T-helper 2 cell (primary cell): ENCODE measurements at places on chromosomes 12 and 14.

DNA sequence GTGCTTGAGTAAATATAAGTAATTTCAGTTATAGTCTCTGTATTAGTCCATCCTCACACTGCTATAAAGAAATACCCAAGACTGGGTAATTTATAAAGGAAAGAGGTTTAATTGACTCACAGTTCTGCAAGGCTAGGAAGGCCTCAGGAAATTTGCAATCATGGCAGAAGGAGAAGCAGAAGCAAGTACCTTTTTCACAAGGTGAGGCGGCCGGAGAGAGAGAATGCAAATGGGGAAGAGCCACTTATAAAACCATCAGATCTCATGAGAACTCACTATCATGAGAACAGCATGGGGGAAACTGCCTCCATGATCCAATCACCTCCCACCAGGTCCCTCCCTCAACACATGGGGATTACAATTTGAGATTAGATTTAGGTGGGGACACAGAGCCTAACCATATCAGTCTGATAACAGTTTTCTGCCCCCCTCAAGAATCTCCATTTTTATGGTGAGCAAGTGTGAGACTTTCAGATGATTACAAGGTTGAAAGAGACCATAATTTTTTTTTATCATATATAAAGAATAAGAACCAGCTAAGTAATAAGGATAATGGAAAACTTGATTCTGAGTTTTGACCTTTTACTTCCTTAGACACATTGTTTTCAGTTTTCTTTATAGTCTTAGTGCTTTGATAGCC lies 35.6 kb downstream of the LEMD3 start:
- no peak for DNase-seq

DNA sequence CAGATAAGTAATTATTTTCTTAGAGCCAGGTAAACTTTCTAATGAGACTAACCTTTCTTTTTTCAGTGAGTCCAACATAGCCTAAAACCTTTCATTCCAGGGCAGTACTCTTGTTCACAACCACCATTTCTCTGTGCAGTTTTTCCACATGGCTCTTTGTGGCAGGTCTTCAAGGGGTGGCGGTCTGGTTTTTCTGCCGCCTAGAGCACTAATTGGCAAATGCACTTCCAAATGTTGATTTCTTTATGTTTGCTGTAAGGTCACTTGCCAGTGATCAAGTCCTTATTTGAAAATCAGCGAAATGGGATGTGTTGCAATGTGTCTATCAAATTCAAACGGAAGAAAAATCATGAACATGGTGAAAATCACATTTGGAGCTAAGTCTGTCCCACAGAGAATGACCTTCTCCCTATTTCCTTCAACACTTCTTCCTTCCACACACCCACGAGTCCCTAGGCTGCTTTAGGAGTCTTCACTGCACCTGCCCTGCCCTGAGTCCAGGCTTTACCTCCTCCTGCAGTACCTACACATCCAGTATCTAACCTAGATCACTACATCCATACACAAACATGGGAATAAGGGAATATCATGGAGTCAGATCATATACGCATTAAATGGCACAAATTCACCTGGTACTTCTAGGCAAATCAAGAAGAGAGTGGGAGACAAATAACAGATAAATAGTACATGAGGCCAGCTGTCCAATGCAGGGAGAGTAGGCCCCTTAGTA lies 1.9 kb downstream of the SRGAP1 start:
- no peak for DNase-seq

GRCh38 chr12:14417715-14418114 lies 52.2 kb downstream of the ATF7IP start:
- peak; percentile 56 for DNase-seq

GRCh38 chr14:74655599-74656395 lies 43.8 kb upstream of the LTBP2 start:
- no peak for DNase-seq

DNA sequence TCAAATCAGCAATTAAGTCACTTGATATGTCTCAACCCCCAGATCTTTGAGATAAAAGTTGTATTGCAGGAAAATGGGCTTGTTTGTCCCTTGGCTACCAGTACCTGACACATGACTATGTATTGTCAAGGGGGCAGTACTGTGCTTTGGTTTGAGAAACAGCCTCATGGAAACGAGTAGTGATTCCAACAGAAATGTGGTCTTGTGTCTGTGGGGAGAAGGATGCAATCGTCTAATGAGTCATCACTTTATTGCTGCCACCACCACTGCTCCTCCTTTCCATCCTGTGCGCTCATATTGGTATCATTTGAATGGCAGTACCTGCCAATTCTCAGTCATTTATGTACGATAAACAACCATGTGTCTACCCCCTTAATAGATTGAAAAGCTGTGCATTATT lies 72.8 kb upstream of the ARHGAP5 start:
- no peak for DNase-seq

DNA sequence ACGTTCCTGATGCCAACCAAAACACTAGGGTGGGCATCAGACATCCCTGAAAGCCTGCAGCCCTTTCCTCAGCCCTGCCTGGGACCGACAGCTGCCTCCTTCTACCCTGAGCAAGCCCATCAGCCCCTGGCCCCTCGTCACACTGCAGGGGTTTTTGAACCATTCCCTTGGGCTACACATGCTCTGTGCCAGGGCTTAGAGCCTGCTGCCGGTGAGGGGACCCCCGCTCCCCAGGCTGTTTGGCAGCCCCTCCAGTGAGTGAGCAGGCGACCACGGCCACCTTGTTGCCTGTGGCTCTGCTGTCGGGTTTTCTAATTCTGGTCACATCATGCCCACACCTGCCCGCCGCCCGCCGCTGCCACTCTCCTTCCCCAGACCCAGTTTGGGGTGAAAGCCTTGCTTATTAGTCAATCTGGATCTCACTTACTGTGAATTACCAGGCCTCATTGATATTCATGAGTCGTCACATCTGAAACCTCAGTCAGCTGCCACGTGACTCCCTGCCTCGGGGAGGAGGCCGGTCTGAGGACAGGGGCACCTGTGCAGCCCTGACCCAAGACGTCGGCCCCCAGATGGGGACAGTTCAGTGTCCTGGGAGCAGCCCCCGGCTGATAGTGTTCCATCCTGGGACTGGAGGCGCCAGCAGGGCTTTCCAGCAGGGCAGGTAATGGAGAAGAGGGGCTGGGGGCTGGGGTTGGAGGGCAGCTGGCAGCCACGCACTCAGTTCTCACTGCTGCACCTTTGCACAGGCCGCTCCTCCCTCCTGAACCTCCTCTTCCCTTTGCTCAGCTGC lies 163.0 kb downstream of the RBM19 start:
- DNase-seq = no peak

GRCh38 chr14:91331721-91332120 lies 85.9 kb downstream of the CCDC88C start:
- DNase-seq = no peak

GRCh38 chr12:27105746-27106536 lies 23.6 kb upstream of the C12orf71 start:
- DNase-seq = peak; percentile 89

GRCh38 chr12:68148261-68148951 lies 11.1 kb downstream of the IFNG start:
- no peak for DNase-seq

- DNase-seq = no peak
Measured at GRCh38 chr12:109541413-109541726, 31.9 kb downstream of the MMAB start.

DNA sequence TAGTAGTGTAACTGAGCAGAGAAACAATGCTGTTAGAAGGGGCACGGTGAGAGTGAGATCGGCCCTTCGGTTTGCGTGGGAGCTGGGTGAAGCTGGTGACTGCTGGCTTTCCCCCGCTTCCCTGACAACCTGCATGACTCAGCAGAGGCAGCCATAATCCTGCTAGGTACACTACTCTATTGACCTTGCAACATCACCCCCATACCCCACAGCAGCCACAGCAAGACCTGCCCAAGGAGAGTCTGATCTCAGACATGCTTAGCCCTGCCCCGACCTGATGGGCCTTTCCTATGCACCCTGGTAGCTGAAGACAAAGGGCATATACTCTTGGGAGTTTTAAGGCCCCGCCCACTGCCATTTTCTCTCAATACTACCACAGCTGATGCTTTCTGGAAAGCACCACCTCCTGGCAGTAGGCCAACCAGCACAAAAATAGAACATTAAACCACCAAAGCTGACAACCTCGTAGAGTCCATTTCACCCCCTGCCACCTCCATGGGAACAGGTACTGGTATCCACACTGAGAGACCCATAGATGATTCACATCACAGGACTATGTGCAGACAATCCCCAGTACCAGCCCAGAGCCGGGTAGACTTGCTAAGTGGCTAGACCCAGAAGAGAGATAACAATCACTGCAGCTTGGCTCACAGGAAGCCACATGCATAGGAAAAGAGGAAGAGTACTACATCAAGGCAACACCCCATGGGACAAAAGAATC lies 75.9 kb upstream of the RGS6 start:
- DNase-seq = no peak

GRCh38 chr12:34397591-34398365 lies 375.5 kb downstream of the ALG10 start:
- DNase-seq = no peak

- no peak for DNase-seq
Measured at GRCh38 chr12:71240946-71241345, 83.1 kb upstream of the TSPAN8 start.

DNA sequence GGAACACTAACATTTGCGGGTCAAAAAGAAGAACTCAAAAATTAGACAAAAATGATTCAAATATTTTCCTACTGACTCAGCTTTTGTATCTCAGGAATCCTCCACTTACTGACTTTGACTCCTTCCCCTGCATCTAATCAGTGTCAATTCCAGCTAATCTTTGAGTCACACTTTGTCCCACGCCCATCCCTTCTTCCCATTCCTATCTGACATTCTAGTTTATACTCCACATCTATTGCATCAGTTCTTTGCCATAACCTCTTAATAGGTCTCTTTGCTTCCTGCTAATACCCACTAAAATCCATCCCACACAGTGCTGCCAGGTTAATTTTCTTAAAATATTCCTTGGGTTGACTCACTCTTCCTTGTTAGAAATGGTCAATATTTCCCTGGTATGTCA lies 19.1 kb downstream of the BBS10 start:
- no peak for DNase-seq

DNA sequence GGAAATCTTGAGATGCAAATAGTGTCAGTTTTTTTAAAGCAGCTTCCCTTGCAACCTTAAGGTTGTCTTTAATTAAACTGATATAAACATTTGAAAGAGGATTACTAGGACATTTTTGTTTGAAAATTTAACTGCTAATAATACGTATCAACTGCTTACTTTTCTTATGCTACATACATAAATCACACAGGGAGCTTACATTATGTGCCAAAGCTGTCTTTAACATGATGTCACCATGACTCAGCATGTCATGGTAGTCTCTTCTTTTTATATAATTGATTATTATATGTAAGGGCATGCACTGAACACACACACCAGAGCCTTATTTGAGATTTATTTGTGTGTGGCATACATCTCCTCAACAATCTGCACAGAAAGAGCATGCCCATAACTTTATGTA lies 63.0 kb upstream of the PTHLH start:
- no peak for DNase-seq

DNA sequence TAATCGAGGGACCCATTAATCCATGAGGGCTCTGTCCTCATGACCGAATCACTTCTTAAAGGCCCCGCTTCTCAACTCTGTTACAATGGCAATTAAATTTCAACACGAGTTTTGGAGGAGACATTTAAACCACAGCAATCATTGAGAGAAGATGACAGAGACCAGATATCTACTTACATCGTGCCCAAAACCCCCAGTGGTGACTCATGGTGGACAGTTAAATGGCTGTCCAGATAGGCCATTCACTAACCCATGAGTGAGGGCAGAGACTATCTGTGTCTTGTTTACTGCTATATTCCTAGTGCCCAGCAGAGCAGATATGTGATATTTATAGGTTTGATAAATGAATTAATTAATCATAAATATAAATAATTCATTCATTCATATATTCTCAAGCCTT lies 20.0 kb upstream of the FLVCR2 start:
- no peak for DNase-seq

DNA sequence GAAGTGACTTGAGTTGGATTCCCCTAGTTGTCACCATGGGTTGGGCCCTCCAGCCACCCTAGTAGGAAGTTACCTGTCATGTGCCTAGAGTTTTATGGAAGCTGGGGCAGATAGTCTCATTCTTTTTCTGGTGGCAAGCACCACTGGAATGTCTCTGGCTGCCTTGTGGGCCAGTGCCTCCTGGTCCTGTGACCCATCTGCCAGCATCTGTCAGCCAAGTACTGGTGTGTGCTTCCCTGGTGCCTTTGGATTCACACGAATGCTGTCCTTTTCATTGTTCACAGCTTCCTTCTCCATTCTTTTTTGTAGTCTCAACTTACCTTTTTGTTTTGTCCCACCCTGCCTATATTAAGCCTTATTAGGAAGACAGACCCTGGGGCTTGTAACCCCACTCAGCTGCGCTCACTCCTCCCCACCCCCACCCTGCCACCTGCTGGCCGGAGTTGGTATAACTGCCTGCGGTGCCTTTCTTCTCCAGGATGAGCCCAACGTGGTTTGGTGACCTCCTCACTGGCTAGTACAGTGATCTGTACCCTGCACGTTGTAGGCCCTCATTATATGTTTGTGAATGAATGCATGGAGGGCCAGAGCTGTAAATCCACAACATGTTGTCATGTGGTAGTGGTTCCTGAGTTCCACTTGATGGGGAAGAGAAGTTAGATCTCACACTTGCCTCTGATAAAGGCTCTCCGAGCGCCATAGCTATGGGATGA lies 125.7 kb downstream of the TSPAN9 start:
- DNase-seq = peak; percentile 25

GRCh38 chr12:68462803-68463202 lies 130.6 kb upstream of the MDM1 start:
- DNase-seq = no peak

GRCh38 chr12:123941624-123942237 lies 30.9 kb downstream of the CCDC92 start:
- no peak for DNase-seq

GRCh38 chr14:102898776-102899515 lies 23.5 kb upstream of the AMN start:
- no peak for DNase-seq

DNA sequence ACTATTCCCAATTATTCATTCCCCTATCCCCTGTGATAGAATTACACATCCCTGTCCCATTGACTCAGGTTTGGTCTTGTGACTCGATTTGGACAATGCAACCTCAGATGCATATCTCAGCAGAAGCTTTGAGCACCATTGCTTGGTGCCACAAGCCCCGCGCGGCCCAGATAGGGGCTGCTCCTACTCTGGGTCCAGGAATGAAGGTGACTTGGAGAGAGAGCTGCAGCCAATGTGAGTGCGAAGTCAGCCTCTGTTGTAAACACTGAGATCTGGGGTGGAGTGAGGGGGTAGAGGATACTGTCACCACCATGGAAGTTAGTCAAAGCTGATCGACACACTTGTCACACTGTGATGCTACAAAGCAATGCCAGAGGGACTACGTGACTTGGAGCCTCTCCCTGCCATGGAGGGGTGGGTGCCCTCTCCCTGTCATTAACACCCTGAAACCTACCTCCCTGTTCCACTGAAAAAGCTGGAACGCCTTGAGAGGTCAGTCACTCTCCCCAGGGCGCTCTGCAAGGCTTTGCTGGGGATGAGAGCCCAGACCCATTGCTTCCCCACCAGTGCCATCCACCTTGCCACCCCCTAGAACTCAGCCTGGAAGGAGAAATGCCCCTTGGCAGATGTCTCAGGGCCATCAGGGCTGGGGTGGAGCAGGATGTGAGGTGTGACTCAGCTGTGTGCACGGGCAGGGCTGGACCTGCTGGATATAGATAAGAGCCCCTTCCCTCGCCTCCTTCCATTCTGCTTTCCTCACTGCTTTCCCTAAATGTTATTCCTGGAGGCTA lies 6.6 kb upstream of the PLEK2 start:
- DNase-seq = no peak
